ENCODE measurements at places on chromosomes 16 and 17.

DNA sequence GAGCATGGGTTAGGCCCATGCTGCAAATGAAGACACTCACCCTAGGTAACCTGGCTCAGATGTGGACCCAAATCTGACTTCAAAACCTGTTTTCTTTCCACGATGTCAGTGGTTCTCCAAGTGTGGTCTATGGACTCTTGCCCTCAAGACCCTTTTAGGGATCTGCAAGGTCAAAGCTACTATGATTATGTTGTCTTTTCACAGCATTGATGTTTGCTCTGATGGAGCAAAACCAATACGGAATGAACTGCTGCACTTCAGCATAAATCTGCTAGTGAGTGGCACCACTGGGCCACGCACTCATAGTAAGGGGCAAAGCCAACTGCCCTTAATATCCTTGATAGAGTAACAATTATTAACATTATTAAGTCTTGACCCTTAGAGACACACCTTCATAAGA lies 21.6 kb upstream of the TRIM25 start:
- DNase-seq, result no peak

DNA sequence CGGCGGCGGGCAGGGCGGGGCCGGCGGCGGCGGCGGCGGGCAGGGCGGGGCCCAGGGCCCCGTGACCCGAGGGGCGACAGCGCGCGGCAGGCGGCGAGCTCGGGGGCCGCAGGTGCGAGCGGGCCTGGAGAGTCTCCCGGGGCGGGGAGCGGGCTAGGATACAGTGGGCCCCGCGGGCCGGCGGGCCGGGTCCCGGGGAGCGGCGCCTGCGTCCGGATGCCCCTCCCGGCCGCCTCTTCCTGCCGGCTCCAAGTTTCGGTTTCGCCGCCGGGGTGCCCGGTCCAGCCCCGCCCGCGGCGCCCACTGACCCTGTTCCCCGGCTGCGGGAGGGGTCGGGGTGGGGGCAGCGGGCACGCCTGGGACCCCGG lies at the start of gene RNF213:
Gene RNF213 (plus strand): TSS at position 62 of the 368 bp plus-strand sequence. CDS start 2,830 bp downstream, outside the sequence.
- DNase-seq, result no peak

- peak; percentile 89 for DNase-seq
These were observed at the start of gene KLHL11 for GRCh38 chr17:41864836-41865595. KLHL11 (minus strand) TSS chr17:41865423; CDS start chr17:41865370, 53 bp downstream.

DNA sequence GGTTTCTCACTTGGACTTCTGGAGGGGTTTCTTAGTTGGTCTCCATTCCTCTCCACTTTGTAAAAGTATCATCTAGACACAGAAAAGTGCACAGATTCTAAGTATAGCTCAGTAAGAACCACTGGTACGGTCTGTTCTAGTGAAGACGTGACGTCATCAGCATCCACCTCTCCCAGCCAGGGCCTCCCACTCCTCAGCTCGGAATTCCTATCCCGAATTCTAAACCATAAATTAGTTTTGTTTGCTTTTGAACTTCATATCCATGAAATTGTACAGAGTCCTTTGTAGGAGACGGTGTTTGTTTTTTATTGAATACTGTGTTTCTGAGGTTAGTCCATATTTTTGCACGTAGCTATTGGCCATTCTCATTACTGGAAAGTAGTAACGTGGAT lies 25.5 kb downstream of the FOXK2 start:
- no peak for DNase-seq

DNA sequence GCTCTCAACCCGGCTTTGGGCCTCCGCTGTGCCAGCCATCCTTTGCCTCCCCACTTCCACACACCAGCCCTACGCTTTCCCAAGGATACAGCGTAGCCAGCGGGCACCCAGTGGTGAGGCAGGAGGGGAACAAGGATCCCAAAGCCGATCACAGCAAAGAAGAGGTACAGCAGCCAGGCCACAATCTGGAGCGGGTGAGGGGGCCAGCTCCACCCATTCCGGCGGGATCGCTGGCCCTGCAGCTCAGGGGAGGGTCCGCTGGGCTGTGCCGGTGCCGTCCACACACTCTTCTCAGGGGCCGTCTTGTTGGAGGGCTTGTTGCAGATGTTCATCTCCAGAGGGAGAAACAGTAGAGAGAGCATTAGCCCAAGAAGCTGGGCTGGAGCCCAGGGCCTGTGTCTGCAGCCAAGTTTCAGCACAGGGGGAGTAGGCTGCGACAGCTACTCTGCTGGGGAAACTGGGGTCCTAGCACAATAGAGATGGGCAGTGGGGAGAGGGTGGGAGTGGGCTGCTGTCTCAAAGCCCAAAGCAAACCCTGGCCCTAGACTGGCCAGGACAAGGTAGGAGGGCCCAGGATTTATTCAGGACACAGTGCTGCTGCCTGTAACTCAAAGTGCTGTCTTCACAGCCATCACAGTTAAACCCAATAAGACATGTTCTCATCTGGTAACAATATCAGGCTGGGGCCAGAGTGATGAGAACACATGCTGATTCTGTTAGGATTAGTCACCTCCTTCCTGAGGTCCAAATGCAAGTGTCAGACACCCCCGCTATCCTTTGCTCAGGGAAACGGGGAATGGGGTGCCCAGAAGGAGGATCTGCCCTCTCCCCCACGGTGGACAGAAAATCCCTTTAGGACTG lies 9.9 kb downstream of the ZDHHC1 start:
- DNase-seq, result no peak

DNA sequence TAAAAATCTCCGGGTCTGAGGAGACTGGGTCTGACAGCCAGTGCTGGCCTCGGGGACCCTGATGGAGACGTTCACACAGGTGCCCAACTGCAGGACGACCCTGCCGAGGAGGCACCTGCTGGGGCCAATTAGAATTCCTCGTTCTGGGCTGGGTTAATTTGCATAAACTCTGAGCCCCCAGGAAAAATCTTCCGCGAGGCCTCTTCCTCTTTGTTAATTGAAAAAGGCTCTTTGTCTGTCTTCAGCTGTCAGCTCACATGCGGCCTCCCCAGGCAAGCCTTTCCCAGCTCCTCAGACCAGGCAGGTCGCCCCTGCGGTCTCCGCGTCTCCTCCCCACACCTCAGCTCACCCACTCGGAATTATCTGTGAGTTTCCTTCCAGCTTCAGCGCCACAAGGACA lies 400.2 kb downstream of the SEC14L1 start:
- DNase-seq, result no peak

DNA sequence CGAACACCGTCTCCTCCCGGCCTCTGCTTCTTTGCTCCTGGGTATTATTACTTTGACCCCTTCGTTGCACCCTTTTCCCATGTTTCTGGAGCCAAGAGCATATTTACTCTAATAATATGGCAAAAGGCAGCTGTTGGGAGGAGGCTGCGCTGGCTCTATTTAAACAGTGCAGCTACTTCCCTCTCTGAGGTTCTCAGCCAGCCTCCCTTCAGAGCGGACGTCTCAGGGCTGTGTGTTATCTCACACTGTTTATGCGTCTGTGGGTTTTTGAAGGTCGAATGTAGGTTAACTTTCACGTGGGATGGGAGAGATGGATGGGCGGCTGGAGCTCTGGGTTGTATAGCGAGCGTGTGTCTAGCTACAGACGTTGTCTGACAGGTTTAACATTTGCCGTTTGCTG lies 45.3 kb downstream of the COX4I1 start:
- no peak for DNase-seq

DNA sequence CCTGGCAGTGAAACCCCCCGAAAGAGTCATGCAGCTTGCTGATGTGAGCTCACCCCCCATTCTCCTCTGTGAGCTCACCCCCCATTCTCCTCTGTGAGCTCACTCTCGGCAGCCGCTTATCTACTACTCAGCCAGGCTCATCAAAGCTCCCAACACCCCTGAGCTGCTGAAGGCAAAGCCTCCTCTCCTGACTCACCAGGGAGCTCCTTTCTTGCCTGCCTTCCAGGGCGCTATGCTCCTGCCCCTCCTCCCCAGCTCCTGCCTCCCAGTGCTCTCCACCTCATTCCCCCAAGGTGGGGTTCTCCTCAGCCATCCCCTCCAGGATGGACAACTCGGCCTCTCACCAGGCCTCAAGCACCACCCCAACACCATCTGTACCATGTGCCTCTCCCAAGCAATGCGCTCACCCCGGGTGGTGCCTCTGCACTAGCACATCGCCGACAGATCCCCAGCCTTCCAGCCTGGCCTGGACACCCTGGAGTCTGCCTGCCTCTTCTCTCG lies 27.7 kb upstream of the FAAP100 start:
- no peak for DNase-seq

DNA sequence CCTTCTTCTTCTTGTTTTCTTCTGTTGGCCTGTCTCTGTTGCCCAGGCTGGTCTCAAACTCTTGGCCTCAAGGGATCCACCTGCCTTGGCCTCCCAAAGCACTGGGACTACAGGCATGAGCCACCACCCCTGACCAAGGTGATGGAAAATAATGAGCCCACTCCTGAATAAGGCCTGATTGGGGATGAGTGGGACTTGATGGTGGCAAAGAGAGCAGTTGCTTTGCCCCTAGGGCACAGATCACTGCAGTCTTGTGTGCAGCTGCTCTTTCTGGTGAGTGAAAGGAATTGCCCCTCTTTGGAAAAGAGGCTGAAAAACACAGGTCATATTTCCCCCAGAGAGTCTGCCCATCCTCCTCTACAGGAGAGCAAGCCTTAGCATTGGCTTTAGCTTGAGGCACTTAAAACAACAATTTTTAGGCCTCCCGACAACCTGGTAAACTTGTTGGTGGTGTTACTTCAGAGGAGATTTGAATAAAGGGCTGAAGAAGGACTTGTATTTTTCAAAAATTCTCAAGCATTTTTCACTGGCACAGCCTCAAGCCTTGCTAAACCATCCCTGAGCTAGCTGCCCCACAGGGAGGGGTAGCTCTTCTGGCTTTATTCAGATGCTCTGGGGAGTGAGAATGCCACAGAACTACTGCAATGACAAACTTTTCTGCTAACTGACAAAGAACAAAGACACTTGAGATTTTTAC lies 6.1 kb upstream of the PDP2 start:
- no peak for DNase-seq
